ENCODE measurements at places on chromosomes 2 and 18.

DNA sequence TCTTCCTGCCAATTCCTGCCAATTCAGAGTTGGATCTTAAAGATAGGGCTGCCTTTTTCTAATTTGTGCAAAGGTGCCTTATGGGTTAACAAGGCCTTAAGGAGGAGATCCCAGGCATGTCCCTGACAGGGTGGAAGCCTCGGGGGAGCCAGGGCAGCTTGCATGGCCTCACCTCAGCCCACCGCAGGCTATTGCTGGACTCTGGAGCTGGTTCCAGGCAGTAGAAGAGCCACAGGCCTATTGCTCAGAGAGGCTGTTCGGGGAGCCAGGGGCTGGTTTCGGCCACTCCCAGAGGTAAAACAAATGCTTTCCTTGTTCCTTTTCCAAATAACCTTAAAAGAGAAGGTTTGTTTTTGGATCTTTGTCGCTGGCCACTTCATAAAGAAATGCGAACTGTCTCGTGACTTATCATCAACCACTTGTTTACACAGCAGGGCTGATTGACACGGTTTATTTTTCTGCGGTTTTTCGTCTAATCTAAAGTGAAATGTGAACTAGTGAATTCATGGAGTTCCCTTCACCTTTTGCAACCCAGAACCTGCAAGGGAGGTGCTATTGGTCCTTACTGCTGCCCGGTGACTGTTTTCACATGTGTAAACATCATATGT is 108.6 kb downstream of the APOB start:
- DNase-seq = no peak

DNA sequence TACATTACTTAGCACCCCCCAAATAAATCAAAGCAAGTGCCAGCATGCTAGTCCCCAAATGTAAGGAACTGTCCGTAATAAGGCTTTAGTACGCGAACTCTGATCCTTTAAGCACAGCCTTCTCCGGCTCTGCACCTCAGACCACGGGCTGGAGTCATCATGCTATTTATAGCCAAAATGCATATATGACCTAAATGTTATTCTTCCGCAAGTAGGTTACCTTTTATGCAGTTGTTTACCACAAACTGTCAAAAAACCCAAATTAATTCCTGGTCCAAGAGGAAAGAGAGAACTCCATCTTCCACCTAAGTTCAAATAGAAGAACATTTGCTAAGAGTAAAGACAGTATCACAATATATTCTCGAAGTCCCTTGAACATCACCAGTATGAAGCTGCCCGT is 42.7 kb downstream of the ZNF516 start:
- DNase-seq = no peak

- no peak for DNase-seq
These were observed 81.0 kb downstream of the ZNF236 start for GRCh38 chr18:76903386-76903785.

DNA sequence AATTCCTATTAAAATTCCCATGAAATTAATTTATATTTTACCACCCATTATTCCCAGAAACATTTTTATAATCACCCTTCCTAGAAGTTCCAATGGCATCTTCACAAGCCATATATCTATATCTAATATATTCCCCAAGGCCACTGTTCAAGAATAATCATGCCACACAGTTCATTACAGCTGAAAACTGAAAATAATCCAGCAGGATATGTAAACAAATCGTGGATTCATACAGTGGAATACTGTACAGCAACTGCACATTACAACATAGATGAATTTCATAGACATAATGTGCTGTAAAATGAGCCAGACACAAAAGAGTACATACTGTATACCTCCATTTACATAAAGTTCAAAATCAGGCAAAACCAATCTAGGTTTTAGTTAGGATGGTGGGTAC is 63.9 kb upstream of the SERPINE2 start:
- DNase-seq = no peak

DNA sequence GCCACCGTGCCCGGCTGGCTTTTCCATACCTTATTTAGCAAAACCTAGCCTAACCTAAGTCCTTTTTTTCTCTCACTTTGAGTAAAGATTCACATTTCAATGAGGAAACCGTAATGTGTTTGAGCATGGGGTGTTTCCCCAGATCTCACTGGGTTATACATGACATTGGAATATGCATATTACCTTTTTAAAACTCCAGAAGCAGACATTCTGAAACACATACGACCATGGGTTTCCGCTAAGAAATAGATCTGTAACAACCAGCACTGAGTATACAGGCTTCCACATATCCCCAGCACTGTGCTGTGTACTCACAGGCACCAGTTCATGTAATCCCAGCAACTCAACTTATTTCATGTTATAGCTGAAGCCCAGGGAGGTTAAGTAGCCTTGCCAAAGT is 41.0 kb upstream of the FOSL2 start:
- DNase-seq = no peak

DNA sequence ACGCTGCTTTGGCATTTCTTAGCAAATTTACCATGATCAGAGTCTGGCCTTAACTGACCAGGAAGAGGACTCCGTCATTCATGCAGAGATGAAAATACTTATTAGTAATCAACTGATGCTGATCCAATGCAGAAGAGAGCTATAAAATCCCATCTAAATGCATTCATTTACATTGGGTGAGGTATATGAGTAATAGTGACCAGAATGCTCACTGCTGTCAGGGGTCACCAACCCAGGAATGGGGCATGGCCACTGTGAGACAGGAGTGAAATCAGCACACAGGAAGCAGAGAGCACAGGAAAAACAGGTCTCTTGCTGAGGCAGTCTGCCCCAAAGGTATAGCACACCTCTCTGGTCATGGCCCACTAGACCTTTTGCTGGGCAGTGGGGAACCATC is 68.1 kb upstream of the TMEM247 start:
- DNase-seq = no peak

DNA sequence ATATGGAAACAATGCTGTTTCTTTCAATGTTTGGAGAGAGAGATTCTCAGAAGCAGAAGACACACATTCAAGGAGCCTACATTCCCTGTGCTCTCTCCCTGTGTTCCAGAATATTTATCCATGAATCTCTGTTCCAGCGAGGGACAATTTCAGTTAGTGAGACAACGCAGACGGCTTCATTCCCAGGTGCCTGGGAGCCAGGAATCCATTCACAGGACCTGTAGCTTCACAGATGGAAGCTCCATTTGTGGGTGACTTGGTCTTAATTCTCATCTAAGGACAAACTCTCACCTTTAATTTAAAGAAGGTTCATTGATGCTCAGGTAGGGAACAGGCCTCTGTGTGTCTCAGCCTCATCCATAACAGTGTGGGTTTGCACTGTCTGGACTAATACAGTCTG is 1156.6 kb downstream of the RPIA start:
- no peak for DNase-seq

DNA sequence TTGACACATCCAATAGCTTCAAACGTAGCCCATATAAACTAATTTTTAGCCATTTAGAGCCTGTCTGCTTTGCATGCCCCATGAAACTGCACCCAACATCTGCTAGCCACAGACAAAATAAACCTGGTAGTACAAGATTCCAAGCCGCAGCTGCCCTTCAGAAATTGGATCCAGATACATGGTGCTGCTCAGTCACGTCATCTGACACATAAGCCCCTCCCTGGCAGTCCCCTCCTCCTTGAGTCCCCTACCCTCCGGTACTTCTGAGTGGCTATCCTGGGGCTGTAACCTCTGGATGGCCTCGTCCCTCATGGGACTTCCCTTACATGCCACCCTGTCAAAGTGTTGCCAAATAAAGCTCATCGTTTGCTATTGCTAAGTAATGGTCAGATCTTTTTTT is 33.8 kb downstream of the PROC start:
- DNase-seq = no peak

Data from posterior cingulate gyrus (tissue), 11 donors.